ENCODE measurements at places on chromosomes 6 and 20.

- no peak for DNase-seq
These were observed 36.0 kb upstream of the AKIRIN2 start for GRCh38 chr6:87738000-87738399.

- no peak for DNase-seq
These were observed 198.1 kb downstream of the MYLK4 start for GRCh38 chr6:2552526-2553154.

GRCh38 chr6:72861935-72862432 lies 240.1 kb downstream of the KCNQ5 start:
- no peak for DNase-seq

DNA sequence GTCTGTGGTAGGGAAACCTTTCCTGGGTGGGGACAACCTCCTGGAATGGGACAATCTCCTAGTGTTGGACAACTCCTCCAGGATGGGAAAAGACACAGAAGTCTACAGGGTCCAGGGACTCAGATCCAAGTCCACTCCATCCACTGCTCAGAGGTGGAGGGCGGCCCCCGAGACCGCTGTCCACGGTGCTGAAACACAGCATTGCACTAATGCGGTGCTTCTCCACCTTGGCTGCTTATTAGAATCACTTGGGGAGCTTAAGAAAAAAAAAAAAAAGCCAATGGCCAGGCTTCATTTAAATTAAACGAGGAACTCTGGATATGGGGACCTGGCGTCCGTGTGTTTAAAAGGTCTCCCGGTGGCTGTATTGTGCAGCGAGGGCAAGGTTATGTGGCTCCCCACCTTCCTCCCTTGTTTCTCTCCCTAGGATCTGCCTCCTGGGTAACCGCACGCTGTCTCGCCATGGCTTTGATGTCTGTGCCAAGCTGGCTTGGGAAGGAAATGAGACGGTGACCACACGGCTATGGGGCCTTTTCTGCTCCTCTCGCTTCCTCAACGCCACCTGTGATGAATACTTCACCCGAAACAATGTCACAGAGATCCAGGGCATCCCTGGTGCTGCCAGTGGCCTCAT lies 12.0 kb downstream of the SLC12A5 start:
- no peak for DNase-seq

- DNase-seq: no peak
These were observed 159.6 kb upstream of the MYLIP start for GRCh38 chr6:15969236-15969778.

- DNase-seq: no peak
These were observed 47.6 kb downstream of the CHD6 start for GRCh38 chr20:41570557-41570956.

DNA sequence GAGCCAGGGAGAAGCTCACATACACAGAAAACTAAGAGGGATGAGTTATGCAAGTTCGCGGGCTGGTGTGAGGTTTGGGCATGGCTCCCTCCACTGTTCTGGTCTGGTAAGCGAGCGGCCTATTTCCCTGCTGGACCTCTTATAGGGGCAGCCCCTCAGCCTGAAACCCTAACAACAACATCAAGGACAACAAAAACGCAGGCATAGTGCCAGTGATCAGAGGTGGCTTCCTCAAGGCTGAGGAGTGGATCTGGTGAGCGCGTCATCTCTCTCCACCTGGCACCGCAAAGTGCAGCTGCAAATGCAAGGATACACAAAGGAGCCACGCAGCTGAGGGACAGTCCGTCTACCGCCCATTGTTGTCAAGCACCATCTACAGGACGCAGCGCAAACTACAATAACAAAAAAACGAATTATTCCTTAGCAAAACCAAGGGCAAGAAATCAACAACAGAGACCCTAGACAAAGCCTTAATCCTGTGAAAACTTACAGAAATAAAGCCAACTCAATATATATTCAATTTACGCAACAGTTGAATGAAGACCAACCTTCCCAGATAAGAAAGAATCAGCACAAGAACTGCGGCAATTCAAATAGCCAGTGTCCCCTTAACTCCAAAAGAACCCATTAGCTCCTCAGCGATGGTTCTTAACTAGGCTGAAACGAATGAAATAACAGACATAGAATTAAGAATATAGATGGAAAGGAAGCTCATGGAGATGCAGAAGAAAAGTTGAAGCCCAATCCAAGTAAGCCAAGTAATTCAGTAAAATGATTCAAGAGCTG lies 9.2 kb upstream of the DEFB110 start:
- DNase-seq: no peak
